Ovary (tissue), 10 donors: ENCODE measurements at places on chromosomes 11 and 22. TPM values are rescaled to one million over a fixed set of nuclear protein-coding genes. Genes with fewer than 3 reads are reported as not detected.

- no peak for DNase-seq
Measured at GRCh38 chr11:70323806-70324205, 53.3 kb downstream of the PPFIA1 start.

DNA sequence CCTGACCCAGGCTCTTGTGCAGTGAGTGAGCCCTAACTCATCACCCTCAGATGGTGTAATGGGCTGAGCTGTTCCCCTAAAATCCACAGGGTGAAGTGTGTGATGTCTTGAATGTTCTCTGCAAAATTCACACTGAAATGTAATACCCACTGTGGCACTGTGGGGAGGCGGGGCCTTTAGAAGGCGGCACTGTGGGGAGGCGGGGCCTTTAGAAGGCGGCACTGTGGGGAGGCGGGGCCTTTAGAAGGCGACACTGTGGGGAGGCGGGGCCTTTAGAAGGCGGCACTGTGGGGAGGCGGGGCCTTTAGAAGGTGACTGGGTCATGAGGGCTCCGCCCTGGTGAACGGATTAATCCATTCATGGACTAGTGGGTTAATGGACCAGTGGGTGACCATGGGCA, 33.0 kb downstream of the CHID1 start:
- DNase-seq, result no peak

- DNase-seq, result no peak
Measured at GRCh38 chr11:75816561-75817239, 1.7 kb downstream of the UVRAG start.

GRCh38 chr11:76321820-76322524, 59.0 kb downstream of the THAP12 start:
- DNase-seq, result no peak

DNA sequence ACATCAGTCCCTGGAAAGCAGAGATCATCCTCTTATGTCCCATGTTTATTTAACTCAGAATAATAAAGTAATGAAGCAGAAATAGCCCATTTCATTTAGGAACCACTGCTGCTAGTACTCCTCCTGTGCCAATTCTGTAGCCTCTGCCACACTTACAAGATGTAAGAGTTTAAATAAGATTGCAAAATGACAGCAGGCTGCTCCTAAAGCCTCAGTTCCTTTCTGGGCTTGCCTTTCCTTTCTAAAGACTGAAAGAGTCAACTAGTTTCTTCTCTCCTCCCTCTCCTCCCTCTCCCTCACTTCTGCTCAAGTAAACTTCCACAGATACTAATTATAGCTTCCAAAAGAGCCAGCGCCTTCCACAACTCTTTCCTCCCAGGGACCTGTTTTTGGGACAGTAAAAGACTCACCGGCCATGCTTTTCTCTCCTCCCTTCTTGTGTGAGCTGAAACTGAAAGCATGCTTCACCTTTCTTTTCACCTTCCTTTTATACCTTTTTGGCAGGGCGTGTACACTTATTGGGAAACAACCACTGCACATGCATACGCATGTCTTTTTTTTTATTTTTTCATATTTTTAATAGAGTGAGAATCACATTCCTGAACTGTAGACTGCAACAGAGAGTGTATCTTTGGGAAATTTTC, 26.1 kb upstream of the CARD16 start:
- no peak for DNase-seq

DNA sequence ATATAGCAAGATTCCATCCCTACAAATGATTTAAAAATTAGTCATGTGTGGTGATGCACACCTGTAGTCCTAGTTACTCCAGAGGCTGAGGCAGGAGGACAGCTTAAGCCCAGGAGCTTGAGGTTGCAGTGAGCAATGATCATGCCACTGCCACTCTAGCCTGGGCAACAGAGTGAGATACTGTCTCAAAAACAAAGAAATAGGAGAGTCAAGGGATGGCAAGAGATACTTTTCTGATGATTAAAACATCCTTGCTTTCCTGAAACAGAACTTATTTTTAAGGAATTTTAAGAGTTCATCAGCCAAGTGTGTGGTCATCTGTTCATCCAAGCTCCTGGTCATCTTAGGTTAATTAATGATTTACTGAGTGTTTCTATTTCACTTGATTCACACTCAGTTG, 1252.0 kb downstream of the LRRC4C start:
- no peak for DNase-seq

DNA sequence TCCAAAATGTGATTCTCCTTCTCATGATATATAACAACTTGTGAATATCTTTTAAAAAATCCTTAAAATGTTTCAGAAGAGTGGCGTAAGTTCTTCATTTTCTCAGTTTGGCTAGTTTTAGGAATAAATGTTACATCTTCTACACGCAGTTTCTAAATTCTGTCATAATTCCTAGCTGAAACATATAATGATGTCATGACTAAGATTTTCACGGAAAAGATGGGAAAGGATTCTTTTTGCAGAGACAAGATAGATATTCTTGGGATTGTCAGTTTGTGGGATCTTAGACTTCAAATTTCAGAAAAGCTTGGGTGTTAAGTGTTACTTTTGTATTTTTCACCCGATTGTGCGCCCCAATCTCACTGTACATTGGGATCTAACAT, 1.7 kb downstream of the EED start:
- DNase-seq, result no peak

DNA sequence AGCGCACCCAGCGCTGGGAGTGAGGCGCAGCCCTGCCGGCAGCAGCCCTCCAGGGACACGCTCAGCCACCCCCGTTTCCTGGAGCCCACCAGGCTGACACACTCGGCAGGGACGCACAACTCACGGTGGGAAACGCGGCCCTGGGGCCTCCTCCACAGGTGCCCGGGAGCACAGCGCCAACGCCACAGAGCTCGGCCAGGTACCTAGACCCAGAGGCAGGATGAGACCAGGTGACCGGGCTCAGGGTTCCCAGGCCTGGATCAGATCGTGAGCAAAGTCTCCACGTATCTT, 18.0 kb downstream of the TUBGCP6 start:
- no peak for DNase-seq

- no peak for DNase-seq
Measured at GRCh38 chr22:20523086-20523983, 15.9 kb downstream of the MED15 start.

DNA sequence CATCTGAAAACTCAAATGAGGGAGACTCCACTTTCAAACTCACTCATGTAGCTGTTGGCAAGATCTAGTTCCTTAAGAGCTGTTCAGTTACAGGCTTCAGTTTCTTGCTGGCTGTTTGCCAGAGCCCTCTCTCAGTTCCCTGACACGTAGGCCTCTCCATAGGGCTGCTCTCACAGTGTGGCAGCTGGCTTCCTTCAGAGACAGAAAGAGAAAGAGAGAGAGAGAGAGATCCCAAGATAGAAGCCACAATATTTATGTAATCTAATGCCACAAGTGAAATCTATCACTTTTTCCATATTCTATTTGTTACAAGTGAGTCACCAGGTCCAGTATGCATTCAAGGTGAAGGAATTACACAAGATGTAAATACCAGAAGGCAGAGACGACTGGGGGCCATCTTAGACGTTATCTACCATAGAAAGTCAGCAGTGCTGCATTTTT, 168.8 kb downstream of the RCN1 start:
- no peak for DNase-seq

DNA sequence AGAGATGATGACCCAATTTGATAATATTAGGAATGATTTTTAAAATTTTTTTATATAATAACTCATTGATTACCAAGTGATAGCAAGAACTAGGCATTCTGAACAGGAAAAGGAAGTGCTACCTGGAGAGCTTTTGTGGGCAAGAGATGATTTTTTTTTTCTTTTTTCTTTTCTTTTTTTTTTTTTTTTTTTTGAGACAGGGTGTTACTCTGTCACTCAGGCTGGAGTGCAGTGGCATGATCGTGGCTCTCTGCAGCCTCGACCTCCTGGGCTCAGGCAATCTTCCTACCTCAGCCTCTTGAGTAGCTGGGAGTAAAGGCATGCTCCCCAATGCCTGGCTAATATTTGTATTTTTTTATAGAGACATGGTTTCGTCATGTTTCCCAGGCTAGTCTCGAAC, 40.4 kb downstream of the TNRC6B start:
- DNase-seq, result no peak

DNA sequence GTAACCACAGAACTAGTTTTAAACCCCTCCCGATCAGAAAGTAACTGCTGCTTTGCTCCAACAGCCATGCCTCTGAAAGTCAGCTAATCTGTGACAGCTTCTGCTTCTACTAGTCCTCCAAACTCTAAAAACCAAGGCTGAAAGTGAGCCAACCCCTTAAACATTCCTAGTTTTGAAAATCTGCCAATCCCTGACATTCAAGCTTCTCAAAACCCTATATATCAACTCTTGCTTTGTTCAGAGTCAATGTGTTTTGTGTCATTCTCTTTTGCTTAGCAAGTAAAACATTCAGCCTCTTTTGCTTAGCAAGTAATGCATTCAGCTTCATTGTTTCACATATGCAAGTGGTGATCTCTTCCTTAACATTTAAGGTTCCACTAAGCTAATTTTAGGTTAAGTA, 56.9 kb downstream of the ATG16L2 start:
- no peak for DNase-seq

DNA sequence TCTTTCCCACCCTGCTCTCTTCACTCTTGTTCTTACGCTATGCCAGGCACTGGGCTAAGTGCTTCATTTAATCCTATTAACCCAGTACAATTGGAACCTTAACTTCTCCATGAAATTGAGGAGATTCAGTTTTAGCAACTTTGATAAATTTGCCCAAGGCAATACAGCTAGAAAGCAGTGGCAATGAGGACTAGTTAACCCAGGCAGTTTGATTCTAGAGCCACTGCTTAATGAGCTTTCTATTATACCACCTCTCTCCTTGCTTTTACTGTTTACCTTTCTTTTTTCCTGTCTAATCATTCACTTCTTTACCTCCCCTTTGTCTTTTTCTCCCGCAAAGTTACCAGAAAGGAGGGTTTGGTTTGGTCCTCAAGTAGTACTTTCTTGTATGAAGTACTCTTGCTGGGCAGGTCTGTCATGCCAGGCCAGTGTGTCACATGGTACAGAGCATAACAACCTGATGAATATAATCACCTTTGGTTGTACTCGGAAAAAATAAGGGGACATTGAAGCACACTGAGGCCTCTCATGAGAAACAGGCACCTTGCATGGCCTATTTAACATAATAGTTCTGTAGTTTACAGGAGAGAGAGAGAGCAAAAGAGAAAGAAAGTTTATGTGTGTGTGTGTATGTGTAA, 70.6 kb downstream of the PDHX start:
- no peak for DNase-seq

DNA sequence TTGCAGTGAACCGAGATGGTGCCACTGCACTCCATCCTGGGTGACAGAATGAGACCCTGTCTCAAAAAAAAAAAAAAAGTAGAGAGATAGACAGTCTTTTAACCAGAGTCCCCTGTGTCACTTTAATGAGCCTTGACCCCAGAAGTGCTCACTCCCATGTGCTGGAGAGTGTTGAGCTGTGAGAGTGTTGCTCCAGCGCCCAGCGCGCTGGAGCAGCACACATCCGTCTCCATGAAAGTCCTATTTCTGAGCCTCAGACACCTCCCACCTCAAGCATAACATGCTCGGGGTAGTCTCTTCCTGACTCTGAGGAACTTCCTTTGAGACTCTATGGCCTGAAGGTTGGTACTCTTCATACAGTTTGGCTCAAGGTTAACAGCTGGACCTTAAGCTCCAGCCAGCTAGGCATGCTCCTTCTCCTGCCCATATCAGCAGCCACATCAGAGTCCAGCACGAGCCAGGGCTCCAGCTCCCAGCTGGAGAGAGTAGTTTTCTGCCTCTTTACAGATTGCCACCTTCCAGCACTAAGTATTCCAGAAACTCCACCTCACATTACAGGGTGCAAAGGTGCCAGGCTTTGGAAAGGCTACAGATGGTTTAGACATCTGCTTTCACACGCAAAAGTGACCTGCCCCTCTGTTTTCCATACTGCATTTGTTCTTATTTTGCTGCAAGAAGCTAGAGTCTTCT, 29.4 kb upstream of the UBASH3B start:
- no peak for DNase-seq

DNA sequence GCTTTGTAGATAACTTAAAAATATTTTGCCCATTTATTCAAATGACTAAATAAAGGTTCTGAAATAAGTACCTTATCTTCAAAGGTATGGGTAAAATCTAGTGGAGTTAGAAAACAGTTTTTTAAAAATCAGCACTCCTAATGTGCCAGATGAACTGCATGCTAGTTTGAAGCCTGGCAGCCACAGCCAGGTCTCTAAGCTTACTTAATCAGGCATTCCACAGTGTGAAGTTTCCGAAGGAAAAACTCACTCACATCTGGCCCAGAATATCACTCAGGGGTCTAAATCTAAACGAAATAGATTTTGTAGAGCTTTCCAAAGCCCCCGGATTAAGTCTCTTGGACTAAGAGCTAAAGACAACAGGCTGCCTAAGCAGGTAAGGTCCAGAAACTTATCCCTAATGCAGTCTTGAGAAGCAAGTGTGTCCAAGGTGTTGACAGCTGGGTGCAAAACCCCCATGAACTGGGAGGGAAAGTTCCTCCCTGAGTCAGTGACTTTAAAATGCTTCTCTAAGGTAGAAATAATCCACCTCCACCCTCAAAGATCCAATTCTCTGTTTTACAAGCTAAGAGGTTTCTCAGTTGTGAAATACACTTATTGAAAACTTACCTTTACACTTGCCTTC, 157.6 kb downstream of the FCHSD2 start:
- DNase-seq, result no peak

DNA sequence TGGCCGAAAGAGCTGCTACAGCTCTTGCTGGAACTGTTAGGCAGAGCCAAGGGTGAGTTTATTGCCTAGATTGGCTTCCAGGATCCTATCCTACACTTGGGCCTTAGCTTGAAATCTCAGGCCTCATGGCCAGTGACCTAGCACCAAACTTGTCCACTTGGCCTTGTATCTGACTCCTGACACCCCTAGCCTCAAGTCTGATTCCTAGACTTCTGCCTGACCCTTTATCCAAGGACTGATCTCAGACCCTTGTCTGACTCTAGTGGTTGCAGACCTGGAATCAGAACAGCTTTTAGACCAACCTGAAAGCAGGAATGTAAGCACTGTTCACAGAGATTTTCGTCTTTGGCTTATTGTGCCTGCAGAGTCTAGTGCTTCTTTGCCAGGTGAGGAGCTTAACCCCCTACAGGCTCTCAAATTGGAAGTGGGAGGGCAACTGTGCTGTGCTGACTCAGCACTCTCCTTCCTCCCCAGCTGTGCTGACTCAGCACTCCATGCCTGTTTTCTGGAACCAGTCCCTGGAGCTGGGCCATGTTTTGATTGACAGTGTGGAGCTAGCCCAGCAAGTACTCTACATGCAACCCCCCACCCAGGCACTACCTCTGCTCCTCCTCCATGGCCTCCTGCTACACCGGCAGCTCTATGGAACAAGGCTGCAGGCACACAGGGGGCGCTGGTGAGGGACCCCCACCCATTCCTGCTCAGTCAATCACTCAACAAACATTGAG, 35.1 kb downstream of the RRP8 start:
- DNase-seq, result peak; percentile 66

- peak; percentile 61 for DNase-seq
Measured at GRCh38 chr11:63920126-63920938, 3.4 kb upstream of the RCOR2 start.

The PLAAT4 gene
- polyA plus RNA-seq, result 71.6 TPM

The CRYAB gene
- 69.2 TPM for polyA plus RNA-seq

The TPST2 gene
- 14.7 TPM for polyA plus RNA-seq

The MMP3 gene
- polyA plus RNA-seq, result 0.04 TPM

The SLCO2B1 gene
- 44.4 TPM for polyA plus RNA-seq

The KBTBD4 gene
- 23.5 TPM for polyA plus RNA-seq

The DGCR2 gene
- polyA plus RNA-seq, result 23.9 TPM

The DRAP1 gene
- polyA plus RNA-seq, result 22.2 TPM

The CCDC117 gene
- 11.7 TPM for polyA plus RNA-seq

The APIP gene
- polyA plus RNA-seq, result 26.6 TPM

The ATG16L2 gene
- polyA plus RNA-seq, result 29.2 TPM

The PIH1D2 gene
- polyA plus RNA-seq, result 2.3 TPM
